Amniotic stem cell (primary cell): ENCODE measurements at places on chromosomes 16 and 17.

DNA sequence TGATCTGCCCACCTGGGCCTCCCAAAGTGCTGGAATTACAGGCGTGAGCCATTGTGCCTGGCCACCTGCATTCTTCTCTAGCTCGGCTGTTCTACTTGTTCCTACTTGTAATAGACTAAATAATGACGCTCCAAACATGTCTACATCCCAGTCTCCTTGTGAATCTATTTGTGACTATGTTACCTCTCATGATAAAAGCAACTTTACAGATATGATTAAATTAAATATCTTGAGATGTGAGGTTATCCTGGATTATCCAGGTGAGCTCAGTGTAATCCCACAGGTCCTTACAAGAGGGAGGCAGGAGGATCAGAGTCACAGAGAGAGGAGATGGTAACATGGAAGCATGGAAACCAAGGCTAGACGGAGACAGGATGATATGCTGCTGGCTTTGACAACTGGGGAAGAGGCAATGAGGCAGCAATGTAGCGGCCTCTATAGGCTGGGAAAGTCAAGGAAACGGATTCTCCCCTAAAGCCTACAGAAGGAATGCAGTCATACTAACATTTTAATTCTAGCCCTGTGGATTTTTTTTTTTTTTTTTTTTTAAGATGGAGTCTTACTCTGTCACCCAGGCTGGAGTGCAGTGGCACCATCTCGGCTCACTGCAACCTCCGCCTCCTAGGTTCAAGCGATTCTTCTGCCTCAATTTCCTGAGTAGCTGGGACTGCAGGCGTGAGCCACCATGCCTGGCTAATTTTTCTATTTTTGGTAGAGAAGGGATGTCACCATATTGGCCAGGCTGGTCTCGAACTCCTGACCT is 5.0 kb upstream of the LASP1 start:
- no peak for DNase-seq

- DNase-seq: no peak
These were observed 443.4 kb upstream of the SOX9 start for GRCh38 chr17:71677439-71677838.

GRCh38 chr17:27609611-27610303 is 21.2 kb upstream of the LGALS9 start:
- DNase-seq: no peak

DNA sequence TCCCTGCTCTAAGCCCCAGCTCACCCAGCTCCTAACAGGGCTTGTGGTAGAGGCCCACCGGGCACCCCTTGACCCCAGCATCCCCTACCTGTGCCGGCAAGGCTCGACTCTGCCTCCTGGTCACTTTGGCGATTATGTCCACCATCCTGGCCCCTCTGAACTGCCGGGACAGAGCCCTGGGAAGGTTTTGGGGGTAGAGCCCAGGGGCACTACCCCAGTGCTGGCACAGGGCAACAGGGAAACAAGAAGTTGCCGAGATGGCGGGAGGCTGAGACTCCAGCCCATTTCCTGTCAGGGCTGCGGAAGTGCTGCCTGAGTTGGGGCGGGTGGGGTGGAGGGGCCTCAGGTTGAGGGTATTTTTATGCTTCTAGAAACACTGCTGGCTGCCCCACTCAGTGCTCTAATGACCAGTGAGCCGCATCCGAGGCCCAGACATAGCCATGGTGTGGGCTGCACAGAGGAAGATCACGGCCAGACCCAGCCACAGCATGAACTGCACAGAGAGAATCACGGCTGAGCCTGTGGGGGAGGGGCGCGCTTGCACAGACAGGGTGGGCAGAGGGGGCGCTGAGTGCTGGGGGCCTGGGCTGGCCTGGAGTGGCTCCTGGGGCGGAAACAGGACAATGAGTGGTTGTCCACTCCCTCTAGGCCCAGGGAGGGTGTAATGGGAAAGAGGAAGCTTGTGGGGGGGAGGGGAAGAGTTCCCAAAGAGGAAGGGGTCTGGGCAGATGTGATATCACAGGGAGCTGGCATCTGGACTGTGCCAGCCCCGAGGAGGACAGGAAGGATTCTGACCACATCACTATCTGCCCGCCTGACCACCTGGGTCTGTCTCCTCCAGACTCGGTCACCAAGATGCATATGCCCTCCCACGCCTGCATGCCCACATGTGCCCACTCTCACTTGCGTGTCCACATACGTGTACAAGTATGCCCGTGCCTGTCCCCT is 22.3 kb downstream of the ARHGAP27 start:
- DNase-seq: no peak

DNA sequence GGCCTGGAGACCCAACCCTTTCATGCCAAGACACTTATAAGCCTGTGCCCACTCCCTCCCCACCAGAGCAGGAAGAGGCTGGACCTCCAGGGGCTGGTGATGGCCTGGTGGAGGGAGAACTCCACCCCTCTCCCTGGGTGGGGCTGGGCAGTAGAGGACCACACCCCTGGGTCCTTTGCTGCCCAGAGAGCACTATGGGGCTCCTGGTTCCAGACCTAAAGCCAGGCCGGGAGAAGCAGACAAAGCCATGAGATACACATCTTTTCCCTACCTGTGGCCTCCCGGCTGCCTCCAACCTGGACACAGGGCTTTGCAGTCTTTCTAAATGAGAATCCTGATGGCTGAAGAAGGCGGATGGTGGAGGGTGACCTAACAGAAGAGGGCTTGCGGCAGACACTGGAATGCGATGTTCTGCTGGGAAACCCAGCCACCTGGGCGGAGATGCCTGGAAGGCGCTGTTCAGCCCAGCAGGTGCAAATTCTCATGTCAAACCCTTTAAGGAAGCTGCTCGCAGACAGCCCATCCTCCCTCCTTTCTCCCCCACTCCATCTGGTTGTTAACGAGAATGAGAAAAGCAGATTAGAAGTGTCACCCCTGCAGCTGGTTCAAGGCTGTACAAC is 43.9 kb upstream of the KIFC3 start:
- DNase-seq: no peak

GRCh38 chr17:48100160-48100559 is 1.1 kb downstream of the CBX1 start:
- DNase-seq: peak; percentile 30

DNA sequence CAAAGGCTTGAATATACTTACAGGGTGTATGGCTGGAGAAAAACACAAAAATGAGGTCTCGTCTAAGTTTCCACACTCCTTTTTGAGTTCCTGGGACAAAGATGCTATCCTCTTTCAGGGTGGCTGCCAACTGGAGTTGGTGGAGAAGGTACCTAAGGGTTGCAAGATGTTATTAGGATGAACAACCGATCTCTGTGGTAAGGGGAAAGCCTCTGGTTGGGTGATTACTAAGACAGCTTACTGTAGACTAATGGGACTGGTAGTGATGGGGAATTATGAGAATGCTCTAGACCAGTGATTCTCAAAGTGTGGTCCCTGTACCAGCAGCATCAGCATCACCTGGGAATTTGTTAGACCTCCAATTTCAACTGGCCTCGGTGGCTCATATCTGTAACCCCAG is 6.0 kb downstream of the ADAT1 start:
- no peak for DNase-seq

- no peak for DNase-seq
These were observed 6.8 kb downstream of the CNP start for GRCh38 chr17:41973408-41973811.

DNA sequence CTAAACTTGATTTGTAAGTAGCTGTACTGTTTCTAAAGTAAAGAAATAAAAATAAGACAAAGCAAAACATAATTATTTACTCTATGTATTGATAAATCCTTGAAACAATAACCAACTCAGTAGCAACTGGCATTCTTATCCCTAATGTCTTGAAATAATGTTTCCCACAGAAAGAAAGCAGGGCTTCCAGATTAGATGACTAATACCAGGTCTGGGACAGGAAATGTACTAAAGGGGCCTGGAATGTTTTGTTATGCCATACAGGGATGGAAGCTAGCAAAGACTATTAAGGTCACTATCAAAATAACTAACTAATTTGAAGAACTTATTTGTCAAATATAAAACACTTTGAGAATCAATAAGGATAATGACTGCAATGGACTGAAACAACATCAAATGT is 82.1 kb downstream of the CFDP1 start:
- peak; percentile 29 for DNase-seq

- no peak for DNase-seq
These were observed 19.9 kb downstream of the NCBP3 start for GRCh38 chr17:3826191-3826590.

DNA sequence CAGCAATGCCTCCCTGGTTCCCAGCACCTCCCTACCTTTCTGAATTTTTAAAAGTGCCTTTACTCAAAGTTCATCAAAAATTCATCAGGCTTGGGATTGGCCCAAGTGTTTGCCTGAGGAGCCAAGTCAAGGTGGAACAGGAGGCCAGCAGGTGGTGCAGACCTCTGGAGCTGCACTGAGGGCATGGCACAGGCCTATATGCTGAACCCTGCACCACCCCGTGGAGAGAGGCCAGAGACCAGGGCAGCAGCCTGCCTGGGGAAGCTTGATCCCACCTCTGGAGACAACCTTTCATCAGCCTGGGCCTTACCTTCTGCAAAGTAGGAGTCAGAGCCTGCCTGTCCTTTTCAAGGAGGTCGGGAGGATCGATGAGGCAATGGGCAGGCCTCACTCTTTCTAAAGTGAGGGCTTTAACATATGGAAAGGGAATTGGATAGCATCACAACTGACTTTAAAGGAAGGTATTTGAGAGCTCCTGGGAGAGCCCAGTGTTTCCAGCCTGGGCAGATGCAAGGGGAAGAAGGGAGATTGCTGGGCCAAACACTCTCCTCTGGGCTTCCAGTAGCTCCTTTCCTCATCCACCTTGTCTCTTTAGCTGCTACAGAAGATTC is 31.8 kb upstream of the TMEM132E start:
- no peak for DNase-seq

DNA sequence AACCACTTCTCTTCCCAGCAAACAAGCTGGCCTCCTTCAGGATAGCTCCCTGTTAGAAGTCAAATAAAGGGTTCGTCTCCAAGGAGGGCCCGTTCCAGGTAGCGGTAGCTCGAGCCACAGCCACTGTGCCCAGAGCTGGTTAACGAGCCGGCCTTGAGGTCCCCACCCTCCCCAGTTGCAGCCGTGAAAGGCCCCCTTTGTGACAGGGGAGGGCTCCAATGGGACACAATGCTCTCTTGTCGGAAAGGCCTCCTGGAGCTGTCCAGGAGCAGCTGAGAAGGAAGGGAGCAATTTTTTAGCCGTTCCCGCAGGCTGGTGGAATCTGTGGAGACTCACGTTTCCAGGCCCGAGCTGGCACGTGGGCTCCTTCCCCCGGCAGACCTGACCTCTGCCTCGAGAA is 29.9 kb upstream of the FOXF1 start:
- no peak for DNase-seq

- DNase-seq: no peak
These were observed 31.8 kb downstream of the PIEZO1 start for GRCh38 chr16:88753191-88753590.

DNA sequence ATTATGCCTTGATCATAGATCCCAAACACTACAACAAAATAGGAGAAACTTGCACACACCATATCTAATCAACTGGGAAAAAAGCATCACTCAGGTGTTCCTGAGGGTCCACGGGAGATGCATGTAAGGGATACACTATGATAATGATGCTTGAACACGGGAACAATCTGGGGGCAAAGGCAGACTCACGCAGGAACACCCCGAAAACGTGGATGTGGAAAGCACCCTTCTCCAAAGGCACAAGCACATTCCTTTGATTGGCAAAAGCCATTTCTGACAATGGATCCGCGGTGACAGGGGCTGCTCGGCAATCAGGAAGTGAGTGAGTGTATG is 1.3 kb downstream of the ZNF652 start:
- DNase-seq: no peak

DNA sequence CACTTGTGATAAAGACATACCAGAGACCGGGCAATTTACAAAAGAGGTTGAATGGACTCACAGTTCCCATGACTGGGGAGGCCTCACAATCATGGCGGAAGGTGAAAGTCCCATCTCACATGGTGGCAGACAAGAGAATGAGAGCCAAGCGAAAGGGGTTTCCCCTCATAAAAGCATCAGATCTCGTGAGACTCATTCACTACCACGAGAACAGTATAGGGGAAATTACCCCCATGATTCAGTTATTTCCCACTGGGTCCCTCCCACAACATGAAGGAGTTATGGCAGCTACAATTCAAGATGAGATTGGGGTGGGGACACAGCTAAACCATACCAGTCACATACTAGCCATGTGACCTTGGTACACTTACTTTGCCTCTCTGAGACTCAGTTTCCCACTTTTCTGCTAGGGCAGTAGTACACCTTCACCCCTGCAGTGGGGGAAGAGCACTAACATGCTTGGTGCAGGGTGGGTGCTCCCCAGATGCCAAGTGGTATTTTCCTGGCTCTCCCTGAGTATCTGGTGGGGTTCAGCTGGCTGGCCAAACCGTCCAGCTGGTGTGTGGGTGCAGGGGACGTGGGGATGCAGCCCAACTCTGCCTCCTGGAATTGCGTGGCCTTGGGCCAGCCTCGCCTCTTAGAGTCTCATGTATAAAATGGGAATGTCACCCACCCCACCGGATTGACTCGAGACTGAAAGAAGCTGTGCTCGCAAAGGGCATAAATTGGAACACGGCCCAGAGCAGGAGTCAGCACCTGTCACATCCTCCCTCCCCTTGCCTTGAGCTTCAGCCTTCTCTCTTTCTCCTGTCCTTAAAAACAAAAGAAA is 364.1 kb downstream of the CPPED1 start:
- no peak for DNase-seq

DNA sequence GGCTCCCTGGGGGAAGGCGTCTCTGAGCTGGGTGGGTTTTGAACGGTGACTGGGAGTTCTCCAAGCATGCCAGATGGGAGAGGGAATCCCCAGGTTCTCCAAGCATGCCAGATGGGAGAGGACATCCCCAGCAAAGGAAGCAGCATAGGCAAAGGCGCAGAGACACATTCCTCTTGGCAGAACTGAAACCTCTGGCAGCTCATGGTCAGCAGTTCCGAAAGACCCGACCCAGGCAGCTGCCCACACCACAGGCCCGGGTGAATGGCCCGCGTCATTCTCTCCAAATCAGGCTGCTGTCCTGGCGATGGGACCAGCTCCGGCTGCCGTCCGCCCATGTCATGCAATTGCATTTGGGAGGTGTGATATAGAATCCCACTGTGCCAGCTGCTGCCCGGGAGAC is 8.0 kb downstream of the ZNF469 start:
- no peak for DNase-seq

- DNase-seq: no peak
These were observed 24.4 kb downstream of the YWHAE start for GRCh38 chr17:1375615-1376014.

- DNase-seq: no peak
These were observed 25.5 kb upstream of the MAP3K14 start for GRCh38 chr17:45342306-45342705.

DNA sequence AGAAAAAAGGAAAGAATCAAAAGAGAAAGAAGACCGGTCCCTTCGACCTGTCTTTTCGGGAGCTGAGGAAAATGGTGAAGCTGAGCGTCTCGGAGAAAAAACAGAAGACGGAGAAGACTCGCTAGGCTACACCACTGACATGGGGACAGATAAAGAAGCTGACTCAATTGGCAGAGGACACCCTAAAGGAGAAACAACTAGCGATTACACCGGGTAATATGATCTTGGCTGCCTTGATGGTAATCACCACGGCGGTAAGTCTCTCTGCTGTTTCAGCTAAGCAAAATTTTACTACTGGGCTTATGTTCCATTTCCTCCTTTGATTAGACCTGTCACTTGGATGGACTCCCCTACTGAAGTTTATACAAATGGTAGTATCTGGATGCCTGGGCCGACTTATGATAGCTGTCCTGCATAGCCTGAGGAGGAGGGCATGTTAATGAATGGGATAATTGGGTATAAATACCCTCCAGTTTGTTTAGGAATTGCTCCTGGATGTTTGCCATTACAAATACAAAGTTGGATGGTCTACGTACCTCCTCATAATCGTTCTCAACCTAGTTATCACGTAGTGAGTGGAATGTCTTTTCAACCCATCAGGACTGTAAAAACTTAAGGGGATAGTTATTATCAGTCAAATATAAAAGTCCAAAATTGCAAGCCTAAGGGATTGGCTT is 24.1 kb downstream of the ALOX15B start:
- DNase-seq: no peak

GRCh38 chr17:27320222-27320560 is 26.3 kb downstream of the WSB1 start:
- no peak for DNase-seq
